ENCODE measurements at places on chromosomes 6 and 20. TPM values are rescaled to one million over a fixed set of nuclear protein-coding genes. Genes with fewer than 3 reads are reported as not detected.

The NPEPL1 gene
- 13.3 TPM for total RNA-seq

DNA sequence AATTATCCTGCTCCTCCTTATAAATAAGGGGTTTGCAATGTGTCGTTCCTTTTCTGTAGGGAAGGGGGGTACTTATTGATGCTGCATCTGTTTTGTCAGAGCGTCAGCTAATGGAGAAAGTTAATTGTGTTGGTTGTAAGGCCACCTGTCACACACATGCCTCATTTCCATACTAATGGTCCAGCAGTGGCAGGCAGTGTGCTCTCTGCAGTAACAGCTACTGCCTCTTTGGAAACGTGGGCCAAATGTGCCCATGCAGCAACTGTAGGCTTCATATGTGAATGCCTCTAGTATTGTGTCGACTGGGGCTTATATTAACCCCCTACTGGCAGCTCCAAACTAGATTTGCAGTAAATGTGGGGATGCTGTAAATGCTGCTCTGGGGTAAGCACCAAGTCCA lies 56.3 kb upstream of the OLIG3 start:
- H3K4me1 ChIP-seq = no peaks in the 10 kb centered on the region
- H3K27me3 ChIP-seq = peaks cover 5% of the 10 kb centered on the region
- H3K27ac ChIP-seq = no peak overlapping the region
- no peaks in the 10 kb centered on the region for H3K36me3 ChIP-seq

DNA sequence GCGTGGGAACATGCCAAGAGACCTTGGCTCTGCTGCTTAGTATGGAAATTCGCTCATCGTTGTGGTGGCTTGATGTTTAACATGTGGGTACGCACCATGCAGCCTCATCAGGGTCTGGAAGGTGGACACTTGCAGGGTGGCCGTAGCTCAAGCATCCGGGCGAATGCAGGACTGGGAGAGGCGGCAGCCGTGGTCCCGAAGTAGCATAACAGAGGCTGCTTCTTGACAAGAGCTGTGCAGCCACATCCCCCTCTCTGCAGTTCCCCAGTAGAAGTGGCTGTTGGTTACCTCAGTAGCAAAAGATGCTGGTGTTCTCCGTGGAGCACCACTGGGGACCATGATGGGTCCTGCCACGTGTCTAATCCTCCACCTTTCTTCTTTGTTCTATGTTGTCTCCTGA lies 195.0 kb downstream of the THBS2 start:
- no peaks in the 10 kb centered on the region for H3K27me3 ChIP-seq
- H3K36me3 ChIP-seq = no peaks in the 10 kb centered on the region
- no peak overlapping the region for H3K4me3 ChIP-seq
- DNase-seq = no peak

DNA sequence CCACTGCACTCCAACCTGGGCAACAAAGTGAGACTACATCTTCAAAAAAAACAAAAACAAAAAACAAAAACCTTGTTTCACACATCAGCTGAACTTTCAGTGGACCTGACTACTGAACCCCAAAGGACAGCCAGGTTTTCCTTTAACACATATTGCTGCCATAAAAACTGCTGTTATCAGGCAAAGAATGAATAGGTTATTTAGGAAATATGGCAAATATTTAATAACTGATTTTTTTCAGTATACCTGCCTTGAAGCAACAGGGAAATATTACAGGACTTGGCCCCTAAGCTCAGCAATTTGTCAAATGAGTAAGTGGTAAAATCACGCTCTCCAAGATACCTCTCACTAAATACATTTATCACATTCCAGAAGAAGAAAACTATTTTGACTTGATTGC lies 34.0 kb downstream of the B4GALT5 start:
- no peaks in the 10 kb centered on the region for H3K36me3 ChIP-seq
- H3K4me3 ChIP-seq = no peak overlapping the region
- DNase-seq = no peak
- peaks cover 62% of the 10 kb centered on the region for H3K4me1 ChIP-seq
- H3K27me3 ChIP-seq = no peaks in the 10 kb centered on the region
- H3K27ac ChIP-seq = peak overlapping the region; percentile 14

The SCUBE3 gene
- 0.08 TPM for total RNA-seq

Measured in liver (tissue), 10 donors.